ENCODE measurements at places on chromosomes 13 and 19.

DNA sequence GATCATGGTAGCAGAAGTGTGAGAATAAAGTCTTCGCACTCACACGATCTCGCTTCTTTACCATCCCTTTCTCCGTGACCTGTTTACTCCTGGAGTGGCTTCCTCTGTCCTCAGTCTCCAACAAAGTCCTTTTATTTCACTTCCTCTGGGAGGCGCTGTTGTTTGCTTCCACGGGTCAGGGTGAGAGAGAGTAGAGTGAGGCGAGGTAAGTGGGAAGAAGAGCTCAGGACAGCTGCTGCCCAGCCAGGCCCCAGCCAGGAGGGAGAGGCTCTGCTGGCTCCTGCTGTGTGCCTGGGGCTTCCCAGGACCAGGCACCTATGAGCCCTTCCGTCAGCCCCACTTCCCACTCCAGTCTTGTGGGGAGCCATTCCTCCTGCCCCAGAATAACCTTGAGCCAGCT lies 242.1 kb downstream of the FGF9 start:
- DNase-seq: no peak

DNA sequence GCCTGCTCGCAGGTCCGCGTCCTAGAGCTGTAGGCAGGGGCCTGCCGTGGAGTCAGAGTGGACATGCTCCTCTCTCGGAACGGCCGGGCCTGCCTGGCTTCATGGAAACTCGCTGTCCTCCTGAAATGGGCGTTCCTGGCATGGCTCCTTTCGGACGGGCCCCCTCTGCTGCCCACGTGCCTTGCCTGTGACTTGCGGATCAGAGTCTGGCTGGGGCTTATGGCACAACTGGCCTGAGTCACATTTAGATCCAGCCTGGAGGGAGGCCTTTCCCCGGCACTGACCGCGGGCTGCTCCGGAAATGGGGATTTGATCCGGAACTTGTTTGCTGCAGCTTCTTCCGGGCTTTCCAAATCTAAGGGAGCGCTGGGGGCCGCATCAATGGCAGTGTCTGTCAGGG lies 28.1 kb downstream of the THSD1 start:
- no peak for DNase-seq

GRCh38 chr13:49997955-49998354 lies 1.1 kb downstream of the TRIM13 start:
- DNase-seq: no peak

- no peak for DNase-seq
These were observed 264.1 kb upstream of the SPRY2 start for GRCh38 chr13:80605011-80605410.

- no peak for DNase-seq
These were observed 205.3 kb downstream of the MZT1 start for GRCh38 chr13:72521940-72522661.

DNA sequence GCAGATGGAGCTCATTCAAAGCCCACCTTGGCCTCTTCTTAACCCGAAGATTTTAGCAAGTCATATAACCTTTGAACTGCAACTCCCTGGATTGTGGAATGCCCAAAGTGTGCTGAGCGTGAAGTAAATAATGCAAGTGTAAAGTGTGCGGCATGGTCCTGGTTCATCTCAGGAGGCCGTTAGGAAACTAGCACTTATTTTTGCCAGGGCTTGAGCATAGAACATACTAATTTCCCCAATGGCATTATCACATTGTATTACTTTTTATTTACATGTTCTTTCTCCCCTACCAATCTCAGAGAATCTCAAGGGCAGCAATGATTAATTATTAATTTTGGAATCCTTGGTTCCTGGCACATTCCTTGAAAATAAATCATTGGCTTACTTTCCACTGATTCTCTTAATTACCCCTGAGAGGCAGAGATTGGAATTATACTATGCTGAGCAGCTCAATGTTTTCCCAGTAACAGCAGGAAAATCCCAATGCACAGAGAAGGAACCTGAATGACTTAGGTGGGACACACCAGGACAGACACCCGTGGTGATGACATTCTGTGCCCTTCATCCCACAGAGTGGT lies 128.8 kb upstream of the GJB6 start:
- DNase-seq: no peak

- no peak for DNase-seq
These were observed 52.7 kb downstream of the TSC22D1 start for GRCh38 chr13:44523146-44524015.

DNA sequence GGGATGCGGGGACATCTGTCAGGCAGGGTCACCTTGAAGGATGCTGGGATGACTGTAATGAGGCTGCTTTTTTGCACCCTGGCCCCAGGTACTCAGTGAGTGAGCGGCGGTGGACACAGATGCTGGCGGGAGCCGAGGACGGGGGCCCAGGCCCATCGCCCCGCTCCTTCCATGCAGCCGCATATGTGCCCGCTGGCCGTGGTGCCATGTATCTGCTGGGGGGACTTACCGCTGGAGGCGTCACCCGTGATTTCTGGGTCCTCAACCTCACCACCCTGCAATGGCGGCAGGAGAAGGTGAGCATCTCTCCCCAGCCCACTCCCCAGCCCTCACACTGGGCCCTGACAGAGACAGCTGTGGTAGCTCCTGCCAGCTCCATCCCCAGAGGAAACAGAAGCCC lies 31.3 kb downstream of the MEGF8 start:
- no peak for DNase-seq

GRCh38 chr19:45097776-45098520 lies 5.0 kb downstream of the PPP1R37 start:
- no peak for DNase-seq

DNA sequence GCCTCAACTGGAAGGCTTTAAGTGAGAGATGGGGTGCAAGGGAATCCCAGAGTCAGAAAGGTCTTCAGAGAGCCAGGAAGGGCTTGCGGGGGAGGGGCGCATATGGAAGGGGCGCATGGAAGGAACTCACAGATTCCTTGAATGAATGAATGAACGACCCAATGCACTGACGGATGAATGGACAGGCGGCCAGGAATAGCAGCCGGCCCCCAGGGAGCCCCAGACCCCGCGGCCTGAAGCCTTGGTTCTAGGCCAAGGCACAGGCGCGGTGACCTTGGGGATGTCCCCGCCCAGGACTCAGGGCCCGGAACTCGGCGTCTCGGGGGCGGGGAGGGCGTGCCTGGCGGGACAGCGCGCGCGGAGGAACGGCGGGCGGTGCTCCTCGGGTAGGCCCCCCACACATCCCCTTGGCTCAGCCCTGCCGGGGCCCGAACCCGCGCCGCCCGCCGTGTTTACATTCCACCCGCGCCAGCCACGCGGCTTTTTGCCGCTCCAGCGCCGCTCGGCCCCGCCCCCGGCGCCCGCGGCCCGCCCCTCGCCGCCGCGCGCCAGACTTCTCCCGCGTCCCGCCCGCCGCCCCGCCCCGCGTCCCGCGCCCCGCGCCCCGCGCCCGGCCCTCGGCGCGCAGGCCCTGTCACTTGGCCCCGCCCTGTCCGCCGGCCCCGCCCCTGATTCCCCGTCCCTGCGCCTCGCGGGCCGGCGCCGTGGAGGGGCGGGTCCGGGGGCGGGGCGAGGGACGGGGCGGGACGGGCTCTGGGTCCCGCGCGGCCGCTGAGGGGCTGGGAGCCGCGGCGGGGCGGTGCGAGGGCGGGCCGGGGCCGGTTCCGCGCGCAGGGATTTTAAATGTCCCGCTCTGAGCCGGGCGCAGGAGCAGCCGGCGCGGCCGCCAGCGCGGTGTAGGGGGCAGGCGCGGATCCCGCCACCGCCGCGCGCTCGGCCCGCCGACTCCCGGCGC lies at the start of gene CCNE1:
CCNE1 (plus strand) TSS at position 867 of the 955 bp plus-strand sequence. CDS start 565 bp downstream, outside the sequence.
- DNase-seq: peak; percentile 44
